Progenitor cell of endocrine pancreas (in vitro differentiated cells): ENCODE measurements at places on chromosomes 13 and 19.

GRCh38 chr13:44436589-44437337 lies 63.1 kb downstream of the SERP2 start:
- peak; percentile 89 for DNase-seq

- DNase-seq: no peak
Observed at GRCh38 chr19:15159251-15159650, 41.5 kb downstream of the NOTCH3 start.

DNA sequence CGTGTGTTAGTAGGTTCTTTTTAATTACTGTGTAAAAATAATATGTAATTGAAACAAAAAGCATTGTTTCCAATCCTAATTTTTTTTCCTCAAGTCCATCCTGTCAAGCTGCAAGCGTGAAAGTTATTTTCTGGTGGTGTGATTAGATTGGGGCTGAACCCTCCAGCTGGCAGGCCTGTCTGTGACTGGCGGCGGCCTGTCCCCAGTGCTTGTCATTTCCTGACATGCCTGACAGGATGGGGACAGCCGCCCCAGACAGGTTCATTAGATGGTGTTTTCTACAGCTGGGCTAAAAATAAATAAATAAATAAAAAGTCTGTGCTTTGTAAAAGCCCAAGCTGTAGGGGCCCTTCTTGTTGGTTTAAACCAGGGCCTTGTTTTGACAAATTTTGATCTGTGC lies 53.7 kb upstream of the MAB21L1 start:
- DNase-seq: no peak

DNA sequence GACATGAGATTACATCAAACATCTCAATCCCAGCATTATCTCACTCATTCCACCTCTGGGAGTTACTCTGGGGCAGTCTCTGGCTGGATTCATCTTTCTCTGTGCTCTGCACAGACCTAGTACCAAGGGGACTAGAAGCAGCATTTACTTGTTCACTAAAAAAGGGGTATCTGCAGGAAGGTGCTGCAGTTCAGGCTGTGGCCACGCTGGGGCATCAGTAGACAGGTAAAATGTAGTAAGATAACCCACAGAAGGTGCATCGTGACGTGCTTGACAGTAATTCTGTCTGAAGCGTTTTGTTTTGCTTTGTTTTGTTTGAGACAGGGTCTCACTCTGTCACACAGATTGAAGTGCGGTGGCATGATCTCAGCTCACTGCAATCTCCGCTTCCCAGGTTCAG lies 29.3 kb downstream of the ZNF564 start:
- DNase-seq: no peak

DNA sequence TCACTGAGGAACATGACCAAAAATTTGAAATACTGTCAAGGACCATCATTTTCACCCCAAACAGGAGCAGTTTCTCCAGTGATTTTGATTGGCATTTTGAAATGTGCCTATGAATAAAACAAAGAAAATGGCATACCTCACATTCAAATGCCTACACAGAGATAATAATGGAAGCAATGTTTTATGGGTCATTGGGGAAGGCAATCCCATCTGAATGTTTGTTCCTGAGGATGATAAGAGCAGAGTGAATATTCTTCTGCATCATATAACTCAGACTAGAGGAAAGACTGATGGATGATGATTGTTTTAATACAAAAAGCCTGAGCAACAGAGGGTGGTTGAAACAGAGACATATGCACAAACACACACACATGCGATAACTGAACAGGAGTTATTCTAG lies 2749.9 kb downstream of the PCDH9 start:
- no peak for DNase-seq

GRCh38 chr19:646779-647565 lies 7.3 kb downstream of the FGF22 start:
- DNase-seq: no peak

- DNase-seq: no peak
Observed at GRCh38 chr13:44452418-44452817, 78.8 kb downstream of the SERP2 start.

- no peak for DNase-seq
Observed at GRCh38 chr19:5200844-5201243, 139.8 kb downstream of the PTPRS start.

GRCh38 chr13:39586958-39587605 lies 15.9 kb downstream of the LHFPL6 start:
- no peak for DNase-seq

DNA sequence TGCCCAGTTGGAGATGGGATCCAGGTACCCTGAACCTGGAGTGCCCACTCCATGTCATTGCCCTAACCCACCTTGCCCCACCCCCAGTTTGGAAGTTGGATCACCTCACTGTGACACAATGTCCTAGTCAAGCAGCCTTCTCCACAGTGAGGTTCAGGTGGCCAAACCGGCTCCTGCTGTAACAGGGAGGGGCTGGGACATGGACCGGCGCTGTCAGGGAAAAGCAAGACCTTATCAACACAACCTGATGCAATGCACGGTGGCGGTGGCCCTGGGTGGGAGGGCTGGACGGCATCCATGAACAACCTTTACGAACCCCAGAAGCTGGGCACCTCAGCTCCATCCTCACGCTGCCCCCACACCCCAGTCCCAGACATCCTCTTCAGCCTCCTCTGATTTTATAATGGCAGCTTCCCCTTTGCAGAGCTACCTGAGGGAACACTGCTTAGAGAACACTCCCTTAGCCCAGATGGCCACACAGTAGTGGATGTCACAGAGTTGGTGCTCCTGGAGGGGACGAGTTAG lies 1.6 kb upstream of the KRTDAP start:
- no peak for DNase-seq

- no peak for DNase-seq
Observed at GRCh38 chr13:28412981-28413380, 81.9 kb downstream of the FLT1 start.

DNA sequence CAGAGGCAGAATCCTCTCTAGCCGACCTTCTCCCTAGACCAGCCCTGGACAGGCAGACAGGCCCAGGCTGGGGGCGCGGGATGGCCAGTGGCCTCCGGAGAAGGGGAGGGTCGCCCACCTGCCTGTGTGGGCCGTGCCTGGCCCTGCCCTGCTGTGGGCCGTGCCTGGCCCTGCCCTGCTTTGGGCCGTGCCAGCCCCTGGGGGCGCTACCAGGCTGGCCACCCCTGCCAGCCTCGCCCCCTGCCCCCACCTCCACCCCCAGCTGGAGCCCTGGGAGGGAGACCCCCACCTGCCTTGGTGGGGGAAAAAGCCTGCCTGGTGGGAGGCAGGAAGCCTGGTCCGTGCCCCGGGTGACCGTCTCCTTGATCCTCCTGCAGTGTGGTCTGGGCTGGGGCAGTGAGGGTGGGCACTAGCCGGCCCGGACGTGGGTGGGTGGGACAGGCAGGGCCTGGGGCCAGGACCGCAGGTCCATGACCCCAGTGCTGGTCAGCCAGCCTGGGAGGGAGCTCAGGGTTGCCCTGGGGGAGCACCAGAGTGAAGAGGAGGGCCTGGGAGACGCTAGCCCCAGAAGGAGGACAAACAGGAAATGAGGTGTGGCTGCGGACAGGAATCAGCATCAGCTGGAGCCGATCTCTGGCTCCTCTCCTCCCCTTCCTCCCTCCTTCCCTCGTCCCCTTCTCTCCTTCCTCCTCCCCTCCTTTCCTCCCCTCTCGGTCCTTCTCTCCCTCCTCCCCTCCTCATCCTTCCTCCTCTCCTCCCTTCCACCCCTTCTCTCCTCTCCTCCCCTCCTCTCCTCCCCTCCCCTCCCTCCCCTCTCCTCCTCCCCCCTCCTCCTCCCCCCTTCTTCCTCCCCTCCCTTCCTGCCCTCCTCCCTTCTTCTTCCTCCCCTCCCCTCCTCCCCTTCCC lies 5.1 kb upstream of the MKNK2 start:
- DNase-seq: no peak

- DNase-seq: no peak
Observed at GRCh38 chr19:7507884-7508283, 8.0 kb upstream of the ZNF358 start.

DNA sequence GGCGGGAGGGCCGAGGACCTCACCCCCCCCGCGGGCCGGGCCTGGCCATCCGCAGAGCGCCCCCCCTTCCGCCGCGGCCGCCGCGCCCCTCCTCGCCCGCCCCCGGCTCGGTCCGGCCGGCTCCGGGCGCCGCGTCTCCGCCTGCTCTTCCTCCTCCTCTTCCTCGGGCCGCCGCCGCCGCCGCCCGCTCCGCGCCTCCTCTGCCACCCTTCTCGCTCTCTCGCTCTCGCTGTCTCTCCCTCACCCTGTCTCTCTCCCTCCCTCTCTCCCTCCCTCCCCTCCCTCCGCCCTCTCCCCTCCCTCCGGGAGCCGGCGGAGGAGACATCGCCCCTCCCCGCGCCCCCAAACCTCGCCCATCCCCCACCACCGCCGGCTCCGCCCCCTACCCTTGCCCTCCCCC lies at the start of gene SHANK1:
TSS of gene SHANK1 (minus strand) at position 237 of the 400 bp plus-strand sequence. CDS start 2,883 bp downstream, outside the sequence.
- no peak for DNase-seq

GRCh38 chr13:109773276-109773675 lies 13.1 kb downstream of the IRS2 start:
- DNase-seq: no peak

GRCh38 chr19:39906820-39907611 lies 27.4 kb downstream of the FCGBP start:
- no peak for DNase-seq

DNA sequence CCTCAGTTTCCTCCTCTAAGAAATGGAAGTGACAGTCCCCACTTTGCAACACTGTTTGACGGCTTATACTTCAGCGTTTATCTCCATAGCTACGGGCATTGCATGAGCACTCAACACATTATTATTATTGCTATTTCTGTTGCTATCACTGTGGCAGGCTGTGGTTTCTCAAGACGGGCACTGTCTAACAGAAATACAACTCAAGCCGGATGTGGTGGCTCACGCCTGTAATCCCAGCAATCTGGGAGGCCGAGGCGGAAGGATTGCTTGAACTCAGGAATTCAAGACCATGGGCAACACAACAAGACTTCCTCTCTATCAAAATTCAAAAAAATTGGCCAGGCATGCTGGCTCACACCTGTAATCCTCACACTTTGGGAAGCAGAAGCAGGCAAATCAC lies 4.9 kb upstream of the ZSWIM4 start:
- no peak for DNase-seq

- DNase-seq: no peak
Observed at GRCh38 chr13:20796791-20797508, 23.2 kb upstream of the EEF1AKMT1 start.

- DNase-seq: no peak
Observed at GRCh38 chr13:33283195-33283911, 2.2 kb downstream of the STARD13 start.

GRCh38 chr19:29596885-29597525 lies 9.1 kb upstream of the POP4 start:
- DNase-seq: no peak

GRCh38 chr13:111510502-111511218 lies 190.2 kb downstream of the TEX29 start:
- no peak for DNase-seq

DNA sequence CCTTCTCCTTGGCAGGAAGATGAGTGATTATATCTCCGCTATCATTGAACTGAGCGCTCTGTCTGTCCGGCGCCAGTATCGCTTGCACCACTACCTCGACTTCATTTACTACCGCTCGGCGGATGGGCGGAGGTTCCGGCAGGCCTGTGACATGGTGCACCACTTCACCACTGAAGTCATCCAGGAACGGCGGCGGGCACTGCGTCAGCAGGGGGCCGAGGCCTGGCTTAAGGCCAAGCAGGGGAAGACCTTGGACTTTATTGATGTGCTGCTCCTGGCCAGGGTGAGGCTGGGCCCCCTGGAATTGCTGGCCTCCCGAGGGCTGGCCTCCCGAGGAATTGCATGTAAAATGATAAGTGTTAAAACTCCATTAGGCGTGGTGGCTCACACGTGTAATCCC lies 32.1 kb downstream of the CYP4F22 start:
- no peak for DNase-seq

DNA sequence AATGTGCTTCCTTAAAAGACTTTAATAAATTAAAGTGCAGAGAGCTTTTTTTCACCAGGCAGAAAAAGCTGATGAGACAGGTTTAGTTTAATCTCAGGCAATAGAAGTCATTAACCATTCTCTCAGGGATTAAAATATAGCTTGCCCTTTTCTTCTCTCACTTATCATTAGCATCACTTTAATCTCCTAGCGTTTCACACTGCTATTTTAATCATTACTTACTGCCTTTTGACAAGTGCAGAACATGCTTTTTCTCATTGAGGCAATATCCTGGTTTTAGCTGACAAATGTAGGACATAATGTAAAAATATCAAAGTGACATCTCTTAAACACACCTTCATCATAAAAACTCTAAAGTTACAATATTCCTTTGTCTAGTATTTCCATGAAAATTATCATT lies 94.6 kb downstream of the DACH1 start:
- DNase-seq: no peak

DNA sequence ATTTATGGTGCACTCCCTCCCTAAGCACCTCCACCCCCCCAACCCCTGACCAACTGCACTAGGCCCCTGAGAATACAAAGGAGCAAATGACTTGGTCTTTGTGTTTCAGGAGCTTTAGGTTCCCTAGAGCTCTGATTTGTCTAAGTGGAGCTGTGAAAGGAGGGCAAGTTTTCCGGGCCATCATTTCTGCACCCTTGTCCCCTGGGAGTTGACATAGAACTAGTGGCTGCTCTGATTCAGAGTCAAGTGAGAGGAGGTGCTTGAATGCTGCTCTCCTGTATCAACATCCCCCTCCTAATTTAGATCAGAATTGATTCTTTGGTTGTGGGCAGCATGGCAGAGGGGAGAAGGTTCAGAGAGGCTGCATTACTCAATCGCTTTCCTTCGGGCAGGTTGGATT lies 391.6 kb downstream of the KCNRG start:
- DNase-seq: no peak

DNA sequence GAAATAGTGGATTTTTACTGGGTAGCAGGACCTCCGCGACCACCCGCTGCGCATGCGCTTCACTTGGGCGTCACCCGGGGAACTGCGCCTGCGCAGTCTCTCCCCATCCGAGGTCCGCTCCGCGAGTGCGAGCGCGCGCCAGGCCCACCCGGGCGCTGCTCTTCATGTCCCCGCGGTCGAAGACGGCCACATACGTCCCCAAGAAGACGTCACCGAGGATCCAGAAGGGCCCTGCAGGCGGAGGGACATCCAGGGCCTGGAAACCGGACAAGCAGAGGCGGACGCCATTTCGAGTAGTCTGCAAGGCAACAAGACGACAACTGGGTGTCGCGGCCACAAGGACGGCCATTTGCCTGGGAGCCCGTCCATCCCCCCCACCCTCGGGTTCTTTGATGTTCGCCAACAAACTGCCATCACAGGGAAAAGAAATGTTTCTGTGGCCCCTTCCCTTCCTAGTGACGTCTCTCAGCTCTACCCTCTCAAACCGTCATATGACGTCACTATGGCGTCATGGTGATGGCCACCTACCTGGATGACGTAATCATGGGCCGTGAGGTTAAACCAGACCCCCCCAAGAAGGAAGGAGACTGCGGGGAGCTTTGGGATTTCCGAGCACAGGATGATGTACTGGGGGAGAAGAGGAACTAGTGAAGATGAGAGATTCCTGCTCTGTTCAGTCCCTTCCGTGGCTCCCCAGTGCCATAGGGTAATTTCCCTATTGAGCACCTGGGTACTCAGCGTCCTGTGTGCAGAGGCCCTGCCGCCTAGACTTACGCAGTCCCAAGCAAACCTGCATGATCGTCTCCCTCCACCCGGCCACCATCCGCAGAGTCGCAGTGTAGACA lies 6.7 kb downstream of the NAPSA start:
- no peak for DNase-seq
